ENCODE measurements at places on chromosomes 2 and 18.

DNA sequence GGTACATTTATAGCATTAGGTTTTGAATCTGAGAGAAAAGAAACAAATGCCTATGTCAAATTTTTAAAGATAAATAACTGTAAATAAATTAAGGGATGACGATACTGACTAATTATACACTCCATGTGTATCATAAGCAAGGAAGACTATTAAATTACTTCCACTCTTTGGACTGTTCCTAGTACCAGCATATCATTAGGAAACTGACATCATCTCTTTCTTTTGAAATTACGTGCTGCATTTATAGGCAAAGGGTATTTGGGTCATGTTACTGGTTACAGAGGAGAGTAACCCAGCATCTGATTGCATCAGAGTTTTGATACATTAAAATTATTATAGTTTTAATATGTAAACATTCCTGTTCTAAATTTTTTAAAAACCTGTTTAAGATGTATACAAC, 309.7 kb downstream of the XIRP2 start:
- no peak for DNase-seq

- DNase-seq = no peak
Measured at GRCh38 chr2:235510318-235510717, 16.5 kb downstream of the AGAP1 start.

DNA sequence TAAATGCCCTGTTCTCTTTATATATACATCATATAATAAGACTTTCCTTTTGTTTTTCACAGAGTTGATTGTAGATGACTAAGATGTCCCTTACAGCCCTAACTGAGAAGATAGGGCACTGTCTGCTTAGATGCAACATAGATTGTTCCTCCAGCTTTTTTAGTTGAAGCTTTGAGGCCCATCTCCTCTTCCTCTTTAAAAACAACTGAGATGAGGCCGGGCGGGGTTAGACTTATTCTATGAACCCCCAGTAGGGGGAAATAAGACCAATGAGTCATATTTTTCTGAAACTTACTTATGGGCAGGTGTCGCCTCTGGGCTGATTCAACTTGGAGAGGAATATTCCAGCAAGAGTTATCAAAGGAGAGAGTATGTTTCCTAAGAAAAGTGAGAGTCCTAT, 84.6 kb downstream of the FBXO15 start:
- DNase-seq = no peak

- DNase-seq = no peak
Measured at GRCh38 chr18:79738581-79739439, 58.9 kb upstream of the KCNG2 start.

All from T-cell (primary cell).